ENCODE measurements at places on chromosomes 11 and 22.
A peak's percentile ranks its signal among the peaks of the same experiment; 100 is the strongest.

DNA sequence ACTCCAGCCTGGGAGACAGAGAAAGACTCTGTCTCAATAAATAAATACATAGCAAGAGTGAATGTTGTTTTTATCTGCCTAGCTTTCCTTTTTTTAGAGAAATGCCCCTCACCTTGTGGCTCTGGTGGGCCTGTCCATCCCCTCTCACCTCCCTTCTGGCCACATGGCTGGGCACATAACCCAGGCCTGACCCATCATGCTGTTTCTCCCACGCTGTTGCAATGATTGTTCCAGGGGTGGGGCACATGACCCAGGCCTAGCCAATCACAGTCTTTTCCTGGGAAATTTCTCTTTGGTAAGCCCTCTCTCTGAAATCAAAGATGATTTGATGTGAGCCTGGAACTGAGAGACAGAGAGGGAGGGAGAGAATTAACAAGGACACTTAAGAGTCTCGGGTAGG, 5.5 kb upstream of the CYTH4 start:
- DNase-seq: no peak

DNA sequence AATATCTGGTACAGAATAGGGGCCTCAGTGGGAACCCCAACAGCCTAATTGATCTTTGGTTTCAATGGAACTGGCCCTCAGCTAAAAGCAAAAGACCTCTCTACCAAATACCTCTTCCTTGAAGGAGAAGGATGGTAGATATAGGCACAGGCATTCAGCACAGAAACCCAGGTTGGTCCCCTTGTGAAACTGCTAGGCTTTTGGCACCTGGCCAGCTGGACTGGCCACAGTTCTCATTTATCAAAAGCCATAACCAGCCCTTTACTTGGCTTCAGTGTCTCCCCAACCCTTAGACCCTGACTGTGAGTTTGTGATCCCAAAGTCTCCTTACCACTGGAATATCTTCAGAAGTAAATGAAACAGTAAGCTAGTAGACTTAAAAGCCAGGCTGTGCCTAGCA, 152.9 kb downstream of the TENM4 start:
- DNase-seq: no peak

DNA sequence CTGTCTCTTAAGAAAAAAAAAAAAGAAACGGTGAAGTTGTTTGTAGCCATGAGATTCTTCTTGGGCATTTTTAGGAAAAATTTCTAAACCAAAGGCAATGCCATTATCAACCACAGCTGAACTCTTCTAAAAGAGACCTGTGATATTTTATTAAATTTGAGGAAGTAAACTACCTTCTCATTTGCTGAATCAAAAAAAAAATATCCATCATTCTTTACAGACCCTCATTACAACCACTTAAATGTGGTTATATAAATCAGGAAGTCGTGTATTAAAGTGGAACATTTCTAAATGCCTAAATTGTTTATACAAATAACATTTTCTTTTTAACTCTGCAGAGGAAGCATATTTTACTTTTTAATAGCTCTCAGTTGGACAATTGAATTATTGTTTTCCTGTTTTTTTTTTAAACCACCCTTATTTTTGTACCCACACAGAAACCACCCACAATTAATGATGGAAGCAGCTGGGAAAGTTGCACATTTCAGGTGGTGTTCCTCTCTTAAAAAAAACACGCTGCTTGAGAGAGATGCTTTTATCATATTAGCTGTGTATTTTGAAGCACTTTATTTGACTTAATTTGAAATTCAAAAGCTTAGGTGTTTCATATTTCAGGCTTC, 91.2 kb downstream of the ARHGAP42 start:
- no peak for DNase-seq

- no peak for DNase-seq
Measured at GRCh38 chr11:2799881-2800654, 85.5 kb downstream of the CDKN1C start.

DNA sequence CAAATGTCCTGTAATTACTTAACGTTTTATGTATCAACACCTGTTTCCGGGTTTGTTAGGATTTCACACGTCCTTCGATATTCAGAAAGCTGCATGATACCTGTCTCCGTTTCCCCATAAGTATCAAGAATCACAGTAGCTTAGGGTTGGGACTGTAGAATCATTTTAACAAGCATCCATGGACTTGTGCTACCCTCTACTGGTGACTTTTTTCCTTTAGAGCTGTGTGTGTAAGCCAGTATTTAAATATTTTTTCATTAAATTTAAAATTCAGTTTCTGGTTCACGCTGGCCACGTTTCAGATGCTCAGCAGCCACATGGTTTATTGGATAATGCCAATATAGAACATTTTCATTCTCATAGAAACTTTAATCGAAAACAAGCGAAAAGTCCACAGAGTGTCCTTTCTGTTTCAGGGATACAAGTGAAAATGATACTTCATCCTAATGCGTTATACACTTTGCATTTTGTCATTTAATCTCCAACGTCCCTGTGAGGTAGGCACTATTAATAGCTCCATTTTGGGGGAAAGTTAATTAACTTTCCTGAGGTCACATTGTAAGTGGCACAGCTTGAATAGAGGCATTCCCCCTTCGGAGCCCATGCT, 61.5 kb upstream of the SLC25A18 start:
- no peak for DNase-seq

- DNase-seq: peak; percentile 45
Measured at GRCh38 chr11:124114942-124115781, at the start of gene VWA5A. VWA5A (plus strand) TSS chr11:124115450; CDS start chr11:124117512, 2,062 bp downstream.

- no peak for DNase-seq
Measured at GRCh38 chr11:63536669-63537292, at the start of gene PLAAT4. PLAAT4 (plus strand) TSS chr11:63536808; CDS start chr11:63536869, 61 bp downstream.

DNA sequence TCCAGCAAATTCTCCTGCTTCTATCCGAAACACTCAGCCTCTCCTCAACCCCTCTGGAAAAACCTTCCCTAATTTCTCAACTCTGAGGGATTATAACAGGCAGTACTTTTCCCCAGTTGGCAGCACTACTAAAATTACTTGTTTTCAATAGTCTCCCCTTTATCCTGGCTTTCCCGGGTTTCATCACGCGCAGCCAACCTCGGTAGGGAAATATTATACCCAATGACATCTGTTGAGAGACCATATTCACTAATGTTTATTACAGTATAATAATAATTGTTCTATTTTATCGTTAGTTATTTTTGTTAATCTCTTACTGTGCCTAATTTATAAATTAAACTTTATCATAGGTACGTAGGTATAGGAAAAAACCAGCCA, 330 bp upstream of the POLD3 start:
- no peak for DNase-seq

DNA sequence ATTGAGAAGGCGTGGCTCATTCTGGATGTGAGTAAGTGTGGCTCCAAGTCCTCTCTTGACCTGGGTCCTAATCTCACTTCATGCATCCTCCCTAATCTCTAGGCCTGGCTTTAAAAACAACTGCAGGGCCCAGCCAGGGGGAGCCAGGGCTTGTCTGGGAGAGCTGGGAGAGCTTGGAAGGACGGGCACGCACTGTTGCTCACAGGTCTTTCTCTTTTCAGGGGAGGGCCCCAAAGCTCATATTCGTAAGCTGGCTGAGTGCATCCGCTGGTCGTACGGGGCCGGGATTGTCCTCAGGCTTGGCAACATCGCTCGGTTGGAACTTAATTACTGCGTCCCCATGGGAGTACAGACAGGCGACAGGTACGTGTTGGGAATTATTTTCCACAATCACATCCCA, 34.1 kb upstream of the PARVB start:
- no peak for DNase-seq

GRCh38 chr11:103537904-103538502, 428.8 kb downstream of the DYNC2H1 start:
- DNase-seq: no peak

- DNase-seq: no peak
Measured at GRCh38 chr11:36478700-36479329, 31.3 kb downstream of the TRAF6 start.

- DNase-seq: no peak
Measured at GRCh38 chr11:37451903-37452302, 853.9 kb upstream of the RAG2 start.

GRCh38 chr11:109783014-109783413, 310.2 kb upstream of the ZC3H12C start:
- DNase-seq: no peak

DNA sequence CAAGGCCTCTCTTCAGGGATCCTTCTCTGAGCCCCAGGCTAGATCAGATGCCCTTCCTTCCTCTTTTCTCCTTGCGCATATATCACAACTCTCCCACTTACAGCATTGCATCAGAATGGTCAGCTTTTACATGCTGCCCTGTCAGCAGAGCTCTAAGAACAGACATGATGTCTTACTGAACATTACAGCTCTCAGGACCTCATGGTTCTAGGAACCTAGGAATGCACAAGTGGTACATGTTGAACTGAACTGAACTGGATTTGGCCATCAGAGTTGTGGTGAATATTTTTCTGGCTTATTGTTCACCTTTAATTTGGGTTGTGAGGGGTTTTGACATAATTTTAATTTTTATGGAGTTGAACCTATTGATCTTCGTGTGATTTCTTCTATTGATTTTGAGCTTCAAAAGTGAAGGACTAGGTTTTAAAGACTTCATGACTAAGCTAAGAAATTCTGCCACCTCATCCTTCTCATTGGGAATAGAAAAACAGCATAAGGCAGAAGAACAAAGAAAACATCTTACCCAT, 37.7 kb upstream of the SPON1 start:
- no peak for DNase-seq

DNA sequence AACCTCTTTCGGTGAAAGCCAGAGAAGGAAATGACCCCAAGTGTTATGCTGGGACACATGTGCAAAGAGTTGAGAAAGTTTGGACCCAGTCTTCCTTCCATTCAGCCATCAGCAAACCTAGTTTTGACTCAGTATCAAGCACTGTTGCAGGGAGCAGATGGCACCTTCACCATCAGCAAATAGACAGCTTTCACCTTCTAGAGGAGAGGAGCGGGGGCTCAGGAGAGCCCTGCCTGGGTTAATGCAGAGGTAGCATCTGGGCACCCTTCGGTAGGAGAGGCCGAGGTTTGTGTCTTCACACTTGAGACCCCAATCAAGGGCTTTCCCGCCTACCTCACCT, 16.2 kb upstream of the MFRP start:
- no peak for DNase-seq

DNA sequence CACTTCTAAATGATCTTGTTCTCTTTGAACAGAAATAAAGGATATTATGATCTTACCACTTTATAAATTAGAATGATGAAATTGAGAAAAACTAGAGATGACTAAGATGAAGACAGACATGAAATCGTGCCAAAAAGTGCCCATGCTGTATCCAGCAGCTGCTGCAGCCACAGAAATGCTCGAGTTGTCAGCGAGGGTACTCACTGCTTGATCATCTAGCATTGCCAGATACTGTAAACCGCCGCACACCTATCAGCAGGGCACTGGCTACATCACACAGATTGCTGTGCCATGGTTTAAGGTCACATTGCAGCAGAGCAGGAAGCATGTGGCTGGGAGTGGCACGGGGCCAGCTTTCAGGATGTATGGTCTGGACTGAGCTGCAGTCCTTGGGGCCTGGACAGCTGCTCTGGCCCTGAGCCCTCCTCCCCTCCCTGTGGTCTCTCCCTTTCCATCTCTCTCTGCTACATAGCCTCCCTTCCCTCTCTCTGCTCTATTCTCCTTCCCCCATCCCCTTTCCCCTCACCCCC, 51.0 kb upstream of the SEPTIN5 start:
- no peak for DNase-seq

DNA sequence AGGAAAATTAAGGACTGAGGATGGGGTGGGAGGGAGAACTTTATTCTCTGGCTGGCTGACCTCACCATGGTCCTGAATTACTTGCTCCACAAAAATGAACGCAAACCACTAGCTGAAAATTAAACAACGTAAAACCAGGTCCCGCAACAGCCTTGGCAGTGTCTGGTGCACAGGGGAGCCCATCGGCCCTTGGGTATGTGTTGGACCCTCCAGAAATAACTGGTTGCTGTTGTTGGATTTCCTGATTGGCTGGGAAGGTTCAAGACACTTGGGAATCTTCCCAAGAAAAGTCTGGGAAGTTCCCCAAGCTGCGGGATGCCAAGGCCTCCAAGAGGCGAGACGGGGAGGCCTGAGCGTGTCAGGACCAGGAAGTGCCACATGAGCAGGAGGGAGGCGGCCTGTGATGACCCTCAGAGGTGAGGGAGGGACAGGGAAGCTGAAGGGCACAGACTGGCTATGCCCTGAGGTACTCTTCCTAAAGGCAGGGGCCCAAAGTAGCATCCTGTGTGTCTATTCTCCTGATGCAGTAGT, 10.4 kb upstream of the RASL10A start:
- no peak for DNase-seq

DNA sequence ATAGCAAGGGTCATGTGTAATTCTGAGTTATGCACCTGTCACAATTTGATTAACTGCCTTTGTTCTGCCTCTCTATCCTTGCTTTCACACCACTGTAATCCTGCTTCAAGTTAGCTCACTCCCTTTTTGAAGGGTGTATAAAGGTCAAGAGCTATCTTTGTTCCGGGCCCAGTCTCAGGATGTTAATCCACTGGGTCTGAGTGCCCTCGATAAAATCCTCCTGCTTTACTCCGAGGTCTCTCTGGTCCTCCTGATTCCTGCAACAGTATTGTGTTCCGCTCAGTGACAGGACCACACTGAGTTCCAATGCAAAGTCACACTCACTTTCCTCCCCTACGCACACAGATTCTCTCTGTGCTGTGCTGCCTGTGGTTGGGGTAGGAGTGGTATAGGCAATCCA, 186.5 kb downstream of the DYNC2H1 start:
- DNase-seq: no peak

- DNase-seq: no peak
Measured at GRCh38 chr11:113332638-113333329, 18.4 kb downstream of the TTC12 start.

DNA sequence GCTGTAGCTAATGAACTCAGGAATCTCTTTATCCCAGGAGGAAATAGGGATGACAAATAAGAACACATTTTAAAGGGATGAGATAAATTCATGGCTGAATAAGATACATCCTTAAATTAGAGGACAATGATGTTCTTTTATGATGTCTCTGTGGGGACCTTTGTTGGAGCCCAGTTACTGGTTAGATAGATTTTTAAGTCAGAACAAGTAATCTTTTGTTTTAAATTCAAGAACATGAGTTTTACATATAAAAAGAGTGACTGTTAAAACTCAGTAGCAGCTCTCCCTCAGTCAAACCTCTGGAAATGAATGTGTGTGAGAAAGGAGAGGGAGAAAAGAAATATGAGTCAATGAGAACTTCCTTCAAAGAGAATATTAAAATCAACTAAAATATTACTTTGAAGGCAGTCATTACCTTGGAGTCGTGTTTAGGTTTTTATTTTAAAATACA, 241.6 kb downstream of the SWAP70 start:
- no peak for DNase-seq

GRCh38 chr11:507727-508515, 879 bp upstream of the RNH1 start:
- DNase-seq: no peak

- no peak for DNase-seq
Measured at GRCh38 chr11:85758026-85758425, 52.9 kb downstream of the SYTL2 start.

GRCh38 chr22:42959576-42960509, 55.1 kb downstream of the PACSIN2 start:
- no peak for DNase-seq

GRCh38 chr11:17581732-17582053, 34.6 kb downstream of the OTOG start:
- no peak for DNase-seq
